ENCODE measurements at places on chromosomes 6 and 20. TPM values are rescaled to one million over a fixed set of nuclear protein-coding genes. Genes with fewer than 3 reads are reported as not detected.

The MEP1A gene
- not detected for total RNA-seq

The PLCB4 gene
- total RNA-seq, result 20.0 TPM

The FOXS1 gene
- 1.0 TPM for total RNA-seq

The GABRR1 gene
- not detected for total RNA-seq

The LHFPL5 gene
- total RNA-seq, result not detected

The MYCT1 gene
- 0.16 TPM for total RNA-seq

The HLA-DRA gene
- not detected for total RNA-seq

The GSTA3 gene
- not detected for total RNA-seq

The PTCHD4 gene
- 9.7 TPM for total RNA-seq

The FAXC gene
- total RNA-seq, result 0.87 TPM

The TAAR2 gene
- total RNA-seq, result not detected

The SYTL3 gene
- total RNA-seq, result 1.0 TPM

- peak; percentile 21 for ATAC-seq
Observed at GRCh38 chr6:32148289-32149091, 3.2 kb downstream of the PRRT1 start.

GRCh38 chr20:45752746-45753145 is 30.6 kb downstream of the SPINT4 start:
- no peak for ATAC-seq

- ATAC-seq, result no peak
Observed at GRCh38 chr6:126662966-126663365, 323.1 kb downstream of the CENPW start.

- no peak for ATAC-seq
Observed at GRCh38 chr20:44231193-44231592, 15.9 kb upstream of the GDAP1L1 start.

- ATAC-seq, result no peak
Observed at GRCh38 chr20:62880147-62880934, 18.7 kb upstream of the TCFL5 start.

- no peak for ATAC-seq
Observed at GRCh38 chr6:108630050-108630714, 69.5 kb downstream of the FOXO3 start.

- no peak for ATAC-seq
Observed at GRCh38 chr20:8399947-8400346, 267.9 kb downstream of the PLCB1 start.

DNA sequence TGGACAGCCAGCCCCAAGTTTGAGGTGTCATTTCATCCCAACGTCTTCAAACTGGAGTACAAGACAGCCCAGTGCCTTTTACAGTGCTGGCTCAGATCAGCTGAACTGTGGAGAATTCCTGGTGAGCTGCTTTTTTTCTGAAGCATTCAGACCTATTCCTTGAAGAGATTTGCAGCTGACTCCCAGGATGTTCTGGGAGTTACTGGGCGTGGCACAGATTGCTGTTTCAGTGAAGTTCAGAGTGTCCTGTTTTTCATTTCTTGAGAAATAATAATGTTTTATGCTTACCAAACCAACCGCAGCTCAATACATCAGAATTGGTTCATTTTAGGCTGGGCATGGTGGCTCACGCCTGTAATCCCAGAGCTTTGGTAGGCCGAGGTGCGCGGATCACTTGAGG is 33.4 kb upstream of the SRPK1 start:
- ATAC-seq, result no peak

- no peak for ATAC-seq
Observed at GRCh38 chr20:24633026-24633425, 163.6 kb downstream of the SYNDIG1 start.

DNA sequence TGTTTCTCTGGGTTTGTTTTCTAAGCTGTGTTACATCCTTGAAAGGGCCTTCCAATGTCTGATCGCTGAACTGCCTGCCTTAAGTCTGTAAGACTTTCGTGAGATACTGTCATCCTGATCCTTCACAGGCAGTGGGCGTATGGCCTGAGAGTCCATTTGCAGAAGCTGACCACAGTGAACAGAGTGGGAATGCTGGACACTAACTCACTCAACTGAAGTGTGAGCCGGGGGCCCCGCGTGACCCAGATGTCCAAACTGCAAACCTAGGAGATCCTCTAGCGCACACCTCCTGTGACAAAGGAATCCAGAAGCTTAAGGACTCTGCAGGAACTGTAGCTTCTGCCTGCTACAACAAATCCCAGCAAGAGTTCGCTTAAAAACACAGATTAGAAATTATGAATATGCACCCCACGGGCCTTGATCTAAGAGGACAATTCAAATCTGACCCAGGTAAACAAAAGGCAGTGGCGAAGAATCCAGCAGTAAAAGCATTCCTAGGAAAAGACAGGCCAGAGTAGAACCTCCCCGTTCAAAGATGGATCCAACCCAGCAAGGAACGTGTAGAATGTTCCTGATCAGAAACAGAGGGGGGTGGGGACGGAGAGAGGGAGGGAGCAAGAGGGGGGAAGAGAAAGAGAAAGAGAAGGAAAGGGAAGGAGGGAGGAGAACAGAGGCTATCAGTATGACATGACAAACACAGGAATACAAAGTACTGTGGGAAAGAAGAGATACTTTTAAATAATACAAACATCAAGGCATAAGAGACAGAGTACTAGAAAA is 135.0 kb upstream of the AFDN start:
- ATAC-seq, result peak; percentile 15

DNA sequence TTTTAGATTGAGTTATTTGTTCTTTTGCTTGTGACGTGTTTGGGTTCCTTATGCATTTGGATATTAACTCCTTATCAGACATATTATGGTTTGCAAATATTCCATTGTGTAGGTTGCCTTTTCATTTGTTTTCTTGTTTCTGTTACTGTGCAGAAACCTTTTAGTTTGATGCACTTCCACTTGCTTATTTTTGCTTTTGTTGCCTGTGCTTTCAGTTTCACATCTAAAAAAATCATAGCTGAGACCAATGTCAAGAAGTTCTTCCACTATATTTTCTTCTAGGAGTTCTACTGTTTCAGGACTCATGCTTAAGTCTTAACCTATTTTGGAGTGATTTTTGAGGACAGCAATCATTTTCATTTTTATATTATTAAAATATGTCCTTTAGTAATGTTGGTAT is 113.5 kb downstream of the EPM2A start:
- no peak for ATAC-seq
